ENCODE measurements at places on chromosomes 1 and 21. TPM values are rescaled to one million over a fixed set of nuclear protein-coding genes. Genes with fewer than 3 reads are reported as not detected.

GRCh38 chr1:219051547-219051946, 122.1 kb upstream of the LYPLAL1 start:
- no peak for DNase-seq

DNA sequence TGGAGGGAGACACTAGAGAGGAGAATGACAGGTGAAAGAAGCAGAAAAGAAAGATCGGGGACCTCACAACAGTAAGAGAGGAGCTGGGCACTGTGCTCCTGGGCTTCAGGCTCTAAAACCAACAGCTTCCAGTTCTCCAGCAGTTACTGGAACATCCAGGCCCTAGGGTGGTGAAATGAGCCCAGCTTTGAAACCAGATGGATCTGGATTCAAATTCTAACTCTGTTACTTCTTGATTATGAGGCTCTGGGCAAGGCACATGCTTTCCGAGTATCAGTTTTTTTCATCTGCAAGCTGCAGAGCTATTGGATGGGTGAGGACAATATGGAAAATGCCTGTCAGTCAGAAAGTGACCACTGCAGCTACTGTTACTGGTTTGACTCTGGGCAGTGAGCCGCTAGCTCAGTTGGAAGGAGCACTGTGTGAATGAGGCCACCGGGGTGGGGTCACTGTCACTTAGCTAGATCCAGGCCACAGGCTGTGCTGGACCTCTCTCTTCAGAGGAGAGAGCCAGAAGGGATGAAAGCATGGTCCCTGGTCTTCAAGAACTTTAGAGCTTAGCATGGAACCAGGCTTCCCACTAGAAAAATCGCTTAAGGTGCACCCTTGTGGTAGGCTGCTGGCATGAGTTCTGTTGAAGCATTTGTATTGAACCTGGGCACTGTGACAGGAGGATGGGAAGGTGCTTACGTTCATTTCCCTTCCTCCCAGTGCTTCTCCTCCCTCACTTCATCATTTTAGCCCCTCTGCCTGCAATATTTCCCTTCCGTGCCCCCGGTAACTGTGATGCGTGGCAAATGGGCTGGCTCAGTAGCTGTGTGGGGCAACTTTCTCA, 12.2 kb downstream of the PLEKHO1 start:
- no peak for DNase-seq

DNA sequence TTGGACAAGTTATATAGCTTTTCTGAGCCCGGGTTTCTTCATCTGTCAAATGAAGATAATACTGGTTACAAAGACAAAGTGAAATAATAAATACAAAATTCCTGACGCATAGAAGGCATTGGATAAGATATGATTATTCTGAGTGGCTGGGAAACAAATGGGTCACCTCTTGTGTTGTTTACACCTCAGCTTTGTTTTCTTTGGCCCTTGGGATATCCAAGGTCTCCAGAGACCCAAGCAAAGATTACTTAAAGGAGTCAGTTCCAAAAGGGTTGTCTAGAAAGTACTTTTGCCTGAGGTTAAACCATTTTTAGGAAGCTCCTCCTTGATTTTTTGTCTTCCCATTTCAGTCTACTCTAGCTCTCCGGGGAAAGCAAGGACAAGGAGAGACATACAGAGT, 9.7 kb downstream of the KHDRBS1 start:
- no peak for DNase-seq

GRCh38 chr1:45051005-45051772, 39.1 kb downstream of the UROD start:
- no peak for DNase-seq

DNA sequence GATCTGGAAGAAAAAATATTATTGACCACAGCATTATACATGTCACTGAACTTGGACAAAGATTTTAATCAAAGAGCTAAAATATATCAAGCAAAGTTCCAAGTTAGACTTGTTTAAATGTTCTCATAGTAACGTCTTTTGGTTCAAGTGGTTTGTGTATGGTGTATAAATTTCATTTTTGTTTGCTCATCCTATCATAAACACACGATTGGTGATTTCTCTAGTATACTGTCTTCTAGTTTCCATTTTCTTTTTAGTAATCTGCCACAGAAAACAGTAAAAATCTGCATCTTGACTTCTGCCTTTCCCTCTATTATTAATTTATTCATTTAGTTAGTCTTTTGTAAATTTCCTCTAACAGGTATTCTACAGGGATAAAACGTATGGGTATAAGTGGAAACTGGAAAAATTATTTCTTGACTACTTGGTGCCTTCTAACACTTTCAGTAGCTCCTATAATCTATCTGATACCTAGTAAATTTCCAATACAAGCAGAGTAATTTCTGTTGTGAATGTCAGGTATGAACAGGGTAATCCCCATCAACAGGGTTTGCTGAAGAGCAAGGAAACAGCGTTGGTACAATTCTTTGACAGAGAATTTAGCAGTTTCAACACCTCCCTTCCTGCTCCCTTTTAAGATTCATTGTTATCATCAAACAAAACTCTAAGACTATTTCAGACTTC, 268.0 kb downstream of the PTPRC start:
- no peak for DNase-seq

GRCh38 chr1:175220853-175221556, 28.4 kb upstream of the KIAA0040 start:
- no peak for DNase-seq

- DNase-seq, result no peak
Observed at GRCh38 chr1:100344774-100345173, 7.5 kb upstream of the CDC14A start.

NIBAN1 gene
- 11.0 TPM for total RNA-seq
